ENCODE measurements at places on chromosomes 3 and 15.

DNA sequence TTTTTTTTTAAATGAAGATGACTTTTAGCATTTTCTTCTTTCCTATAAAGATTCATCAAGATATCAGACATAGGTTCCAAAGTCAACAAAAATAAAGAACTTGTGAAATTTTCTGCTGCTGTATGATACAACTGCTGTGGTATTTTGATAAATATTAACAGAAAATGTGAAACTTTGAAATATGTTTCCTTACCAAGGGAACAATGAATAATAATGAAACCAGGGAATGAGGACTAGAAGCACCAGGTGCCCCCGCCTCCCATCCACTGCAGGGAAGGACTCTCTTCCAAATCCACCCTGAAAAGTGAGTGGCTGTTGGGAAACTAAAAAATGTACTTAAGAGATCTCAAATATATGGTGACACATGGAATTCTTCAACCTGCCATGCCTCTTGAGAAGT lies 198.4 kb downstream of the FHIT start:
- DNase-seq, result no peak

DNA sequence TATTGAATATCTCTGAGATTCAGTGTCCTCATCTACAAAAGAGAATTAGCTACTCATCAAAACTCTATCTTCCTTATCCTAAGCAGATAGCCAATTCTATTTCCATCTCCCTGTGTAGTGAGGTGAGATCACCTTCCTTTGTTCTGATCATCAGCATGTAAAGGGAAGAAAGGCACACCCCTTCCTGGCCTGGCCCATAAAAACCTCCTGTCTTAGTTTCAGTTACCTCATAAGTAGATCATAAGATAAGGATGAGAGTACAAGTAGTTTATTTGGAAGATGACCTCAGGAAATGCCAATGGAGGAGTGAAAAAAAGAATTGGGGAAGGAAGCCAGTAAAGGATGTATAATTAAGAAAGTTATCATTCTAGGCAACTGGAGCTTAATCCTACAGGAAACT lies 114.5 kb upstream of the GADL1 start:
- no peak for DNase-seq

- DNase-seq, result no peak
Measured at GRCh38 chr15:34461730-34462129, 24.1 kb upstream of the GOLGA8A start.

GRCh38 chr3:29144807-29145206 lies 136.1 kb upstream of the RBMS3 start:
- no peak for DNase-seq

DNA sequence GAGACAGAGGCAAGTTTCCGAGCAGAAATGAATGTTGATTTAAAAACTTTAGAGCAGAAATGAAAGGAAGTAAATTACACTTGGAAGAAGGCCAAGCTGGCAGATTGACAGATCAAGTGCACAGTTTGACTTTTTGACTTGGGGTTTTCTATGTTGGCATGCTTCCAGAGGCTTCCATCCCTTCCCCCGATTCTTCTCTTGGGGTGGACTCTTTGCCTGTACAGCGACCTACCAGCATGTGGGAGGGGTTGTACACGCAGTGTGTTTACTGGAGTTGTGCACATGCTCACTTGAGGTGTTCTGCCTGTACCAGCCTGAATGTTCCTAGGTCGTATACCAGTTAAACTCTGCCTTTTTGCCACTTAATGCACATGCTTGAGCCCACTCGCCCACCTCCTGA lies 701.5 kb upstream of the GBE1 start:
- no peak for DNase-seq

GRCh38 chr3:198107840-198108734 lies 148.1 kb downstream of the LMLN start:
- DNase-seq, result no peak

- no peak for DNase-seq
Measured at GRCh38 chr15:70513819-70514218, 249.5 kb downstream of the UACA start.

DNA sequence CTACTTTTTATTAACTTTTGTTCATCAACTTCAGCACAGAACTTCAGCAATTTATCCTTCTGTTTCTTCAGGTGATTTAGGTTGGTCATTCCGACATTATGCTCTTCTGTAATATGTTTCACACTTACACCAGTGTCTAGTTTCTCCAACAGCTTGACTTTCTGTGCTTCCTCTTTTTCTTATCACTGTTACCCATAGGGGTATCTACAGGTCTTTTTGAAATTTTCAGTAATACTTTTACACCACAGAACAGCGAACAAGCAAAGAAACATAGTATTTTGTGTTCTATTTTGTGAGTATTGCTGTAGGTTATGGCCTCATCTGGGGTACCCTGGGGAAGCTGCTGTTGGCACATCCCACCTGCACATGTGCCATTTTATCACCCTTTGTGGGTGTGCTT lies 260.7 kb downstream of the NSUN3 start:
- no peak for DNase-seq

DNA sequence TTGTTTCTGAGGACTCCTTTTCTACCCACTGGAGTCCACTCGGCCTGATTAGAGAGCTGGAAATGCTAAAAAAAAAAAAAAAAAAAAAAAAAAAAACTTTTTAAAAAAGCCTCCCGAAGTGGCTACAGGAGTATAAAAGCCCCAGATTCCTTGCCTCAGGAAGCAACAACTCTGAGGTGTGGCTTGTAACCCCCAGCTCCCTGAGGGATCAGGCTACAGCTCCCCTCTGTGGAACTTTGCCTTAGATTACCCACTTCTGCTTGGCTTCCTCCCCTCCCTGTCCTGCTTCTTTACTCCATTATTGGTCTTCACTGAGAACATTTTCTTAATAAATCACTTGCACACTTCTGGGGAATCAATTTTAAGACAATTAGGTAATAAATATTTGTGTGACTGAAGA lies 49.7 kb upstream of the GADL1 start:
- no peak for DNase-seq

DNA sequence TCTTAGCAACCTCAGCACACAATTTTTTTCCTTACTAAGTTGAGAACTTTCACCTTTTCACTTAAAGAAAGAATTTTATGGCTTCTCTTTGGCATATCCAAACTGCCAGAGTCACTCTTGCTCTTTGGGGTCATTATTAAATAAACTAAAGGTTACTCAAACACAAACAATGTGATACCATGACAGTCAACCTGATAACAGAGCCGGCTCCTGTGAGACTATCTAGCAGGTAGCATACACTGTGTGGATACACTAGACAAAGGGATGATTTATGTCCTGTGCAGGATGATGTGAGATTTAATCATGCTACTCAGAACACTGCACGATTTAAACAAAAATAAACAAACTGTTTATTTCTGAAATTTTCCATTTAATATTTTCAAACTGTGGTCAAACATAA lies 35.6 kb downstream of the LRRFIP2 start:
- no peak for DNase-seq

- DNase-seq, result no peak
Measured at GRCh38 chr3:55297245-55297644, 189.9 kb downstream of the WNT5A start.

GRCh38 chr3:46856576-46857471 lies 6.4 kb downstream of the MYL3 start:
- no peak for DNase-seq

DNA sequence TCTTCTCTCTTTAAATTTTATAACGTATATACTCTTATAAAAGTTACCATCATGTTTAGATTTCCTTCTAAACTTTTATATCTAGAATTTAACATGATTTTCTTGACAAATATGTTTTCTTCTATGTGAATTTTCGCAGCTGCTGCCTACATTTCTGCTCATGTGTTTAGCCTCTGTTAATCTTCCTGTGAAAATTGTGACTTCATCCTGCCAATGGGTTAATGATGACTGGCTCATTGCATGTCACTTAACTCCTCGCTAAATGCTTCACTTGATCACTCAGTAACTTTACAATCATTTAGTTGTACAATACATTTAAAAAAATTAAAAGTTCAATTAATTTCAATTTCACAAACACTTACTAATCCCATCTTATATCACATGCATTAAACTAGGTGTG lies 178.1 kb downstream of the LPP start:
- no peak for DNase-seq

GRCh38 chr3:19539518-19540392 lies 391.4 kb downstream of the KCNH8 start:
- DNase-seq, result peak; percentile 51

- no peak for DNase-seq
Measured at GRCh38 chr3:57855281-57855680, 99.2 kb downstream of the SLMAP start.

GRCh38 chr3:152355744-152356665 lies 87.3 kb downstream of the MBNL1 start:
- DNase-seq, result no peak

GRCh38 chr3:62445275-62445674 lies 71.9 kb upstream of the FEZF2 start:
- peak; percentile 5 for DNase-seq

GRCh38 chr3:160008961-160009360 lies 20.3 kb downstream of the IL12A start:
- DNase-seq, result no peak

GRCh38 chr15:67504796-67505195 lies 16.1 kb upstream of the C15orf61 start:
- no peak for DNase-seq

- DNase-seq, result peak; percentile 74
Measured at GRCh38 chr3:189967254-189967865, 153.3 kb downstream of the P3H2 start.

GRCh38 chr3:143351354-143351753 lies 231.8 kb downstream of the CHST2 start:
- no peak for DNase-seq

DNA sequence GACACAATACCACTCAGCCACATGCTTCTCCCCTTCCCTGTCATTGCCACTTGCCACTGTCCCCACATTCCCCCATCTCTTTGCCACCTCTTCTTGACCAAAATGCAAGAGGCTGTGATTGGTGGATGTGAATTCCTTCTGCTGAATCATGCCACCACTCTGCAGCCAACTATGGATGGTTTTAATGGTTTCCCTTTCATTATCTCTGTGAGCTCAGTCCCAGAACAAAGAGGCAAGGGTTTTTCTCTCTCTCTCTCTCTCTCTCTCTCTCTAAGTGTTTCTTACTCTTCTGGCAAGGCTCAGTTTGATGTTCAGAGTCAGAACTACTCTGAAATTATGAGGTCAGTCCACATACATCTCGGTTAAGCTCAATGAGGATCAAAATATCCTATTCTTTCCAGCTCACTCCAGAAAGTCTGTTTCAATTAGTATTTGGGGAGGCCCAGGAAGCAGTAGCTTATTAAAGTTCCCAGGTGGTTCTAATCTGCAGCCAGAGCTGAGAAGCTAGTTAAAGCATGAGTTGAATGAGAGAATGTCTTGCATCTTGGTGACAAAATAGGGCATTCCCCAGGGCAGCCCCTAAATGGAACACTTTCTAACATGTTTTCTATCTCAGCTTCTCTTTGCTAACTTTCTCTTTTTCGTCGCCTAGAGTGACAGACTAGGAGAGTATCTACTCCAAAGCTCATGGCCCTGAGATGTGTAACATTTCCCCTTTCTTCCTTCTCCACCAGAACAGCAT lies 8.5 kb upstream of the ILDR1 start:
- peak; percentile 32 for DNase-seq

DNA sequence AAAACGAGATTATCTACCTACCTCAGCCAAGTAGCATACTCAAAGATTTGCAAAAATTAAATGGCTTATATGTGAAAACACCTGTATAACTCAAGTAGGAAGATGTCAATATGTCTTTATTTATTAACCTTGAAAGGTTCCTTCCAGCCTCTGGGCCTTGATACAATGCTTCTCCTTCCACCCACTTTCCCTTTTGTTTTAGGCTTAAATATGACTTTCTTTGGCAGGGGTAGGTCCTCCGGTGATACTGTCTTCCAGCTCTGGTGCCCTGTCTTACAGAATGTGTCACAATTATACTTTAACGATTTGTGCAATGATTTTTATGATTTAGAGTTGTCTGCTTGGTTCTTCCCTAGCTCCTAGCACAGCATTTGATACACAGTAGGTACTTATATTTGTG lies 4.1 kb downstream of the LINS1 start:
- DNase-seq, result no peak

- DNase-seq, result no peak
Measured at GRCh38 chr3:65551945-65552344, 486.8 kb downstream of the MAGI1 start.

DNA sequence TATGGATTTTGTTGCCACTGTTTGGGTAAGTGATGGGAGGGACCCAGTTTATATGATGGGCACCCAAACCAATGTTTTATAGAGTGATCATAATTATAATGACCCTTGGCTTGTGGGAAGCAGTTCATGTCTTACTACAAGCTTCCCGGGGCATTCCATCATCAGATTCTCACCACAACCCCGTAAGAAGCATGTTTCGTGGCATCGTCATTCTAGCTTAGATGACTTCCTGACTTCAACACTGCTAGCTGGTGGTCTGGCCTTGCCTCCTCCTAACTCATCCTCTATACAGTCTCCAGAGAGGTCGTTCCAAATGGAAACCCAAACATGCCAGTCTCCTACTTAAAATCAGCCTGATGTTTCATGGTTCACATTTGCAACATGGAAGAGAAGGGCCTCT lies 226.9 kb downstream of the ADAMTS9 start:
- no peak for DNase-seq

DNA sequence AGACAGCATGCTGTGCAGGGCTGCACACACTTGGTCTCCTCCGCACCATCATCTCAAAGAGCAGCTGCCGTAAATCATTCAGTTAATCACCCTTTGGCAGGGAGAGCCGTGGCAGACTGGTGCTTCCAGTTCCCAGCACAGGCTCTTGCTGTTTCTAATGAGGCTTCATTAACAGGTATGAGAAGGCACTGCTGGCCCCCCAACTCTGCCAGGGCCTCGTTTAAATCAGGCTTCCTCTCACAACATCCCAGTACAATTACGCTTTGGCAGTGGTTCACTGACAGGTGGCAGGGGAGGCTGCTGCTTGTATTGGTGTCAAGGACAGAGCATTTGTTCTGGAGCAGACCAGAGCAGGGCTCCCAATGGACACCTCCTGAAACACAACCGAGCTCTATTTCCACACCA lies 77.1 kb downstream of the BFSP2 start:
- DNase-seq, result peak; percentile 81

DNA sequence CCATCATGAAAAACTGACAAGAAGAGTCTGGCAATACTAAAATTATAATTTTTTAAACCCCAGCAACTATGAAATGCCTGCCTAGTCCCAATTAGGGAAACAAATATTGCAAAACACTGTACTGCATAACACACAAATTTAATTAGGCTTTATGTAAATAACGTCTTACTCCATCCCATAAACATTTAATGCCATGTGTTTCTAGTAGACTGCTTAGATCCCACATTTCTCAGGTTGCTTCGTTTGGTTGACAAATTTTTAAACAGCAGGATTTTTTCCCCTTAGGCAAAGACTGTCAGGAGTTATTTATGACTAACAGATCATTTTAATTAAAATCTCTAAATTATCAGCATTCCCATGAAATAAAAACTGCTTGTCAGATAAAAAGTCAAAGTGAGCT lies 29.9 kb downstream of the EIF2AK4 start:
- no peak for DNase-seq

- DNase-seq, result peak; percentile 63
Measured at GRCh38 chr3:158097081-158097592, 9.1 kb downstream of the SHOX2 start.

DNA sequence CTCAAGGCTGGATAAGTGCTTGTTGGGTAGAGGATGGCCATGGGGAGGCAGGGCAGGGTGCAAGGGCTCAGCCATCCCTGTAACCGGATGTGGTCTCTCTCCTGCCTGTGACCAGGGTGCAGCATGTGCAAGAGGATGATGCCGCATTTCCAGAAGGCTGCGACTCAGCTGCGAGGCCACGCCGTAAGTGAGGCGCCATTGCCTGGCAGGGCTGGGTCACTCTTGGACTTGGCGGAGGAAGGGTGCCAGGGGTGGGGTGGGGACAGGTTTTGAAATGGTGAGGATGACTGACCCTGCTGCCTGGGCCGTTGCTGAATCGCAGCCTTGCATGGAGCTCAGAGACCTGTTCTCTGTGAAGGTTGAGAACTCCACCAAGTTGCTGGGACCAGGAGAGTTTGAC lies 49.3 kb downstream of the PDIA5 start:
- DNase-seq, result no peak

Data from NAMALWA (cell line).